ENCODE measurements at places on chromosomes 12 and 14.

DNA sequence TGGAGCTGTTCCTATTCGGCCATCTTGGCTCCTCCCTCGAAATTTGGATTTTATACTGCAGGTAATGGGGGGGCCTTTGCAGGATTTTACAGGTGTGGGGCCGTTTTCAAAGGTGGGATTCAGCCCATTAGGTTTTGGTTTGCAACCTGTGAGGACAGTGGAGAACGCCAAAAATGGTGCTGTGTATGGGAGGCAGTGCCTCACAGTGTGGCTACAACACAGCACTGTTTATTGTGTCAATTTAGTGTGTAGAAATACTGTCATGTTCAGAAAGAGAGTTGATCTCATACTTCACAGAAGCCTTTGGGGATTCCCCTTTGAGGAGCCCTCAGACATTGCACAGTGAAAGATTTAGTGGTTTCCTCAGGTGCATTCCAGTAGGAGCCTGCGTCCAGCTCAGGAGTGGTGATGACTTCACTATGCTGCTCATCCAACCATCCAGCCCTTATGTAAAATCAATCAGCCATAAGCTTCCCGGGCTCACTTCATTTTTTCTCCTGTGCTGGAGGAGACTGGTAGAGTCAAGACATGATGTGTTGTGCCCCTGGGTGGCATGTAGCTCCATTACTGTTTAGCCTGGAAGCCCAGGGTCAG is 92.7 kb upstream of the PRMT8 start:
- DNase-seq, result peak; percentile 22

DNA sequence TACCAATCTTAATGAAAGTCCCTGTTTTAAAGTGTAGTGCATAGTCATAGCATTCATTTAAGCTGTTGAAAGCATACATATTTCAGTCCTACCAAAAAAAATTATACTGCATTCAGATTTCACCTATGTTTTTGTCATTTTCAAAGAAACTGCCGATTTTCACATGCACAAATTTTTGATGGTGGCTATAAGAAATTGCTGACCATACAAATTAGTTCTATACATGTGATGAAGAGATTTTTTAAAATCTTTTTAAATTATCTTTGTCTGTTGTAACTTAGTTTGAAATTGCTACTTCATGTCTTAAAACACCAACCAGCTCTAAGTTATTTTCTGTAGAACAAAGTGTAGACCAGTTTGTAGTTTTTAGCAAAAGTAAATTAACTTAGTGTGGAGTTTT is 3.5 kb upstream of the GTF2A1 start:
- no peak for DNase-seq

DNA sequence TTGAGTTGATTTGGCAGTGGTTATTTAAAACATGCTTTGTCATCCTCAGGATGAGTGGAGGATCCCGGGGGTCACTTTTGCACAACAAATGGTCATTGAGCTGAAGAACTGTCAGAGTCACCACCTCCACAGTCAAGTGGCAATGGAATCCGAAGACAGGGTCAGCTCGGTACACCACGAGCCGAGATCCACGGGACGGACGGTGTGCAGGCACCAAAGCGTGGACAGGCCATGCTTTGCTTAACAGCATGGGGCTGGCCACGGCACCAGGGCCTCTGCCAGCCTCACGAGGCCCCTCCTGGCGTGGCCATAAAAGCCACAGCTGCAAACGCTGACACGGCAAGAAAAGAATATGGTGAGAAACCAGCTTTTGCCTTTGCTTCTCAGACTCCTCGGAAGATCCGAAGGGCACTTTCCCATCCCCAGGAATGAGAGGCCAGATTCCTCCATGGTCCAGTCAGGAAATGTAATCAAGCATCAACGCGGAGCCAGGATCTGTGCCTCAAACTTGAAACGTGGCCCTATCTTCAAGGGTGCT is 152.2 kb upstream of the DIO3 start:
- no peak for DNase-seq

GRCh38 chr14:55221968-55222367 is 30.6 kb upstream of the DLGAP5 start:
- DNase-seq, result peak; percentile 85

- no peak for DNase-seq
Observed at GRCh38 chr14:32494609-32495434, 165.7 kb downstream of the AKAP6 start.

DNA sequence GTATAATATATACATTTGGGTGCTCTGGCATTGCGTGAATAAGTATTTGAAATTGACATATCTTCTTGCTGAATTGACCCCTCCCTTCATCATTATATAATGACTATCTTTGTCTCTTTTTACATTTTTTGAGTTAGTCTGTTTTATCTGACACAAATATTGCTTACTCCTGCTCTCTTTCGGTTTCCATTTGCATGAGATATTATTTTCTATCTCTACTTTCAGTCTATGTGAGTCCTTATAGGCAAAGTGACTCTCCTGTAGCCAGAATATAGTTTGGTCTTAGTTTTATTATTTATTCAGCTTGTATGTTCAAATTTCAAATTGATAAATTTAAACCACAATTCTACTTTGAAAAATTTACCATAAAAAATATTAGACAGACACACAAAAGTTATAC is 491.0 kb downstream of the NAV3 start:
- DNase-seq, result no peak

Measured in epithelial cell of esophagus (primary cell).